ENCODE measurements at places on chromosomes 2 and 18.
A peak's percentile ranks its signal among the peaks of the same experiment; 100 is the strongest.

DNA sequence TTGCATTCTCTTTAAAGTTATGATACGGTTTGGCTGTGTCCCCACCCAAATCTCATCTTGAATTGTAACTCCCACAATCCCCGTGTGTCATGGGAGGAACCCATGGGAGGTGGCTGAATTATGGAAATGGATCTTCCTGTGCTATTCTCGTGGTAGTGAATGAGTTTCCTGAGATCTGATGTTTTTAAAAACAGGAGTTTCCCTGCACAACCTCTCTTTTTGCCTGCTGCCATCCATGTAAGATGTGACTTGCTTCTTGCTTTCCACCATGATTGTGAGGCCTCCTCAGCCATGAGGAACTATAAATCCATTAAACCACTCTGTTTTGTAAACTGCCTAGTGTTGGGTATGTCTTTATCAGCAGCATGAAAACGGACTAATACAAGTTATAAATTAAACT lies 37.5 kb upstream of the SESTD1 start:
- DNase-seq: no peak

DNA sequence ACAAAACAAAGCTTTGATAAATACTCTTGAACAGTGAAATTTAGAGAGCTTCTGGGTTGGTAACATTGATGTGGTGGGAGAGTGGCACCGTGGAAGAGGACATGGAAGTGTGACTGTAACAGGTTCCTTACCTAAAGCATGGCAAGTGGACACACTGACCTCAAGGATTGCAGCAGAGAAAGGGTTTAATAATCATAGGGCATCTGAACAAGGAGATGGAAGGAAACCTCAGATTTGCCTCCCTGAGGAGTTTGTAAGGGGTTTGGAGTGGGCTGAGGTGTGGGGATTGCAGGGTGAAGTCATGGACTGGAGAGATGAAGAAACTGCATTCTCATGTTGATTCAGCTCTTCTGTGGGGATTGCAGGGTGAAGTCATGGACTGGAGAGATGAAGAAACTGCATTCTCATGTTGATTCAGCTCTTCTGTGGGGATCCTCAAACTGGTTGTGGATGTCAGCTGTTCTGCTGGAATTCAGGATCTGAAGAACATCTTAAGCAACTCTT lies 83.8 kb upstream of the TLK1 start:
- no peak for DNase-seq

- DNase-seq: no peak
Measured at GRCh38 chr18:77124452-77124922, 8.1 kb downstream of the MBP start.

- no peak for DNase-seq
Measured at GRCh38 chr2:85698880-85699254, 4.7 kb downstream of the GNLY start.

DNA sequence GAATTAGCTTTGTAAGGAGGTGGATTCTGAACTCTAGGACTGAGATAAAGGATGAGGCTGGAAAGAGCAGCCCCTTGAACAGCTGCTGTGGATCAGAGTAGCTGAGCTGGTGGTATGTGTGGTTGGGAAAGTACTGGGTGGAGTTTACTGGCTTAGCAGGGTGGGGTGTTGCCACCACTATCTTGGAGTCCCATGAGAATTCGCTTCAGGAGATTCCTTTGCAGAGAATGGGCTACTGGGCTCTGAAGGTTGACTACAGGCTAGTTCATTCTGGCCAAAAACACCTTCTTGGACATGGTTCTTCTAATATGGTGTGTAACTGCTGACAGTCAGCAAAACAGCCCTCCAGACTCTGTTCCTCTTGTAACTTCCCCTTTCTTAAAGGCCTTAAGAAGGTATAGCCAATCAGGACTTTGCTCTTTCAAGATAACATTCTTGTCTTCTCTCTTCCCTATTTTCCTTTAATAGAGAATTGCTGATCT lies 52.7 kb downstream of the TET3 start:
- no peak for DNase-seq

DNA sequence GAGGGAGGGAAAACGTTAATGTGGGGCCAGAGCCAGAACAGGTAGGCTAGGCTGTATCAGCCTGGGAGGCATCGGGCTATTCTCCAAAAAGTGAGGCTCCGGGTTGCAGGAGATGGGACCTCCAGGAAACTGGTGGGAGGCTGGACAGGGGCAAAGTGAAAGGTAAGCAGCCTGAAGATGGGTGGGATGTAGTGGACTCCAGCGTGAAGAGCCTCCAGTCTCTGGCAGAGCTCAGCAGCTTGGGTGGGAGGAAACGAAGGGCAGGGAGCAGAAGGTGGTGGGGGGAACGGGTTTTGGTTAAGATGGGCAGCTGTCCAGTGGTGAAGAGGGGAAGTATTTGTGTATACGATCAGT lies 3.1 kb upstream of the EMX1 start:
- DNase-seq: no peak

- no peak for DNase-seq
Measured at GRCh38 chr2:172908275-172908674, 167.4 kb upstream of the MAP3K20 start.

GRCh38 chr2:28036307-28036706 lies 145.8 kb downstream of the BABAM2 start:
- no peak for DNase-seq

GRCh38 chr2:32671885-32672533 lies 44.2 kb downstream of the TTC27 start:
- no peak for DNase-seq

- no peak for DNase-seq
Measured at GRCh38 chr18:54357082-54357659, 487 bp downstream of the STARD6 start.

- DNase-seq: no peak
Measured at GRCh38 chr18:10060469-10060782, 146.6 kb downstream of the VAPA start.

DNA sequence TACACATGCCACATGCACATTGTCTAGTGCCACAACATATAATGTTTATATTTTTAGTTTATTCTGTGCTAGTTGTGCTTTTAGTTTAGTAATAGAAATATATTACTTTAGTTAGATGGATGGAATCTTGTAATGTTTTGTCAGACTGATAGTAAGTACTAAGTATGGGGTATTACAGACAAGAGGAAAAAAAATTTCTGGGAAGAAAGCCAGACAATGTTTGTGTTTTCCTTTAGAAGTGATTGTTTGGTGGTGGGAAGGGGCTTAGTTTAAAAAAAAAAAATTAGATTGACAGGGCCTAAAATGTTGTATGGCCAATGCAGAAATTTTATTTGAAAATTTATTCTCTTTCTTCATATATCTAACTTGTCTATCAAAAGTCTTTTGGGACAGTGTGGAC lies 37.8 kb downstream of the ACVR2A start:
- no peak for DNase-seq

- DNase-seq: no peak
Measured at GRCh38 chr2:16252891-16253290, 312.5 kb downstream of the MYCN start.

GRCh38 chr2:210007895-210008294 lies 5.5 kb downstream of the RPE start:
- no peak for DNase-seq

DNA sequence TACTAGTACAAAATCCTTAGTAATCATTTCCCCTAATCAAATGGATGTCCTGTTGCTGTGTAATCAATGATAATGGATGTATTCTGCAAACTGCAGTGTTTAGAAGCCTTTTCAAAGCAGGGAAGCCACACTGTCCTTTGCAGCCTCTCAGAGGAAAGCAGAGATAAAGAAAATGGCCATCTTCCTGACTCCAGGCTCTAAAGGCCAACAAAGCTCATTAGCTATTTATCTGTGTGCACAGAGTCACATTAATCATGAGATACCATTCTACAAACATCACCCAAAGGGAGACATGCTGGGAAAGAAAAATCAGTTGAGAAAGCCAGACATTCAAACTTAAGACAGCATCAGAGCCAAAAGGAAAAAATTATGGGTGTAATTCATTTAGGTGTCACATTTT lies 165.0 kb downstream of the RAD51AP2 start:
- no peak for DNase-seq

- DNase-seq: peak; percentile 5
Measured at GRCh38 chr2:165161510-165161909, 42.3 kb downstream of the SCN3A start.

- no peak for DNase-seq
Measured at GRCh38 chr2:31382452-31383120, 32.0 kb downstream of the XDH start.

DNA sequence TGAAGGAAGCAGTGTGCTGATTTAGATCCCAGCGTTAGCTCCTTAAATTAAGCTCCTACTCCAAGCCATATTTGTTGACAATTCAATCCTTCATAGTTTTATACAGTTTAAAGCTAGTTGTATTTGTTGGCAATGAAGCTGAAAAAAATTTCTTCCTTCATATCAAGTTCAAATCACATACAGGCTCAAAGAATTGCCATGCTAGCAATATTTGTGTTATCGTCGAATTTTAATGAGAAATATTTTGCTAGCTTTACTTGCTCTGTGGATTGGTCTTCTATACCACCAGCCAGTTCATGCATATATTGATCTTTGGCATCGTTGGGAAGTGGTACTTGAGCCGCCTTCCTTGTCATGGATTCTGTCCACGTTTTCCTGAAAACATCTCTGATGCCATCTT lies 204.6 kb upstream of the HDAC4 start:
- DNase-seq: no peak

DNA sequence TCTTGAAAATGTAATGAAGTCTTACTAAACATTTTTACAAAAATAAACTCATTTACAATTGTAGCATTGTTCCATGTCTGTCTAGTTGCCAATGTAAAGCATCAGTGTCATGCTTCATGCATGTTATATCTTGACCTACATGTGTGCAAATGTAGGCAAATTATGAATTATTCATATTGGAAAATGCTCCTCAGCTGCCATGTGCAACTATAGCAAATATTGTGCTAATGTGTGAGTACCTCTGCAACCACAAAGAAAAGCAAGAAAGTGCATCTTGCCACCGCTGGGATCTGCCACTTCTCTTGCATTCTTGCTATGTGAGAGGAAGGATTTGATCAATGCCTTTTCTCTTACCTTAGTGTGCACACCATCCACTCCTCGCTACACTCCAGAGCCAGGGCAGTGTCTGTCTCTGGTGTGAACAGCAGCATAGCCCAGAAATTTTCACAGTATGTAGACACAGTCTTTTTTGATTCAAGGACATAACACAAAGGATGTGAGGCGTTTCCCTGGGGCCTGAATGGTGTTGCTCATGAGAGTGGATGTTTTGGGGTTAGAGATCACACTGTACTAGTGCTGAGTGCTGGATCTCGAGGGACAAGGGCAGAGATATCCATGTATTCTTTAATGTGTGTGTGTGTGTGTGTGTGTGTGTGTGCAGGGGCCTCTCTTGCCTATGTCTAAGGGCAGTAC lies 47.6 kb upstream of the HAAO start:
- no peak for DNase-seq

- DNase-seq: no peak
Measured at GRCh38 chr2:232245111-232245510, 133.4 kb upstream of the ALPP start.

DNA sequence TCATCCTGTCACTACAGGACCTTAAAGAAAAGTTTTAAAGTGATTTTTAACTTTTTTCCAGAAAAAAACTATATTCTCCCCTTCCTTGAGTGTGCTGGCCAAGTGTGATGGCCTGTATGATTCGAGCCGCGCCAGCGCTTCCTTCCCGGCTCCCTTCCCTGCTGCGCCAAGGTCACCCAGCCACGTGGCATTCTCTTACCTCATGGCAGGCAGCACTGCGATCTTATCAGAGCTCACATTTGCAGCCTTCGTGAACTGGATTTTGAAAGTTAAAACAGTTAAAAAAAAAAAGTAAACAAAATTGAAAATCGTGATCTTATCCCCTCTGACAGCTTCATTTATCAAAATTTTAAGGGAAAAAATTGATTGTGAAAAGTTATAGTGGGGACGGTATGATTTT lies 279.8 kb downstream of the PTGR3 start:
- no peak for DNase-seq

DNA sequence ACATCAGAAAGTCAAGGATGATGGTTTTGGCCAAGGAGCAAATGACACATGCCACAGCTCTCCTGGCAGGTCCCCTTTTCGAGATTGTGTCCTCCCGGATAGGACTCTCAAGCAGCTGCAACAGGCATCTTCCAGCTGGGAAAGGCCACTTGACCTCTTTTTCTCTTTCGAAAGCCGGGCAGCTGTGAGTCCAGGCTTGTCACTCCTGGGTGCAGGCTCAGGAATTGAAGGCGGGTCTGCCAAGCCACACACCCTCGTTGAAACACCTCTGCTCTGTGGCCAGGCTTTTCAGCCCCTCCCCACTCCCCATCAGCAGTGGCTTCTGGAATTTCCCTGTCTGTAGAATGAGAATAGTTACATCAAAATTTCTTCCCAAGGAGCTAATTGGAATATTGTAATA lies 98.0 kb downstream of the CCDC138 start:
- no peak for DNase-seq

DNA sequence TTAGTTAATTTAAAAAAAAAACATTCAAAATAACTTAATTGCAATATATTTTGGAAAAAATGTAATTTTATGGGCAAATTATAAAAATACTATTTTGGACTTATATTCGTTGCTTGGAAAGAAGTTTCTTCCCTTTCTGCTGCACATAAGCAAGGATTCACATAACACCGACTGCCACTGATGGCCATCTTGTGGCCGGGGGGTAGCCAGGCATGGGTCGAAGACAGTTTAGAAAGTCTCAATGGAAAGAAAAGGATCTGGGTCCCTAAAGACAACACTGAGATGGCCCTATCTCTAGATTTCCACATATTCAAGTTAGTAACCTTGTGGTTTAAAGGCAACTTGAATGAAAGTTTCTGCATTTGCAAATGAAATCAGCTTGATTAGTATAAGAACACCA lies 318.6 kb downstream of the AKAIN1 start:
- no peak for DNase-seq

GRCh38 chr18:50674307-50674980 lies 114.6 kb downstream of the MAPK4 start:
- DNase-seq: no peak

DNA sequence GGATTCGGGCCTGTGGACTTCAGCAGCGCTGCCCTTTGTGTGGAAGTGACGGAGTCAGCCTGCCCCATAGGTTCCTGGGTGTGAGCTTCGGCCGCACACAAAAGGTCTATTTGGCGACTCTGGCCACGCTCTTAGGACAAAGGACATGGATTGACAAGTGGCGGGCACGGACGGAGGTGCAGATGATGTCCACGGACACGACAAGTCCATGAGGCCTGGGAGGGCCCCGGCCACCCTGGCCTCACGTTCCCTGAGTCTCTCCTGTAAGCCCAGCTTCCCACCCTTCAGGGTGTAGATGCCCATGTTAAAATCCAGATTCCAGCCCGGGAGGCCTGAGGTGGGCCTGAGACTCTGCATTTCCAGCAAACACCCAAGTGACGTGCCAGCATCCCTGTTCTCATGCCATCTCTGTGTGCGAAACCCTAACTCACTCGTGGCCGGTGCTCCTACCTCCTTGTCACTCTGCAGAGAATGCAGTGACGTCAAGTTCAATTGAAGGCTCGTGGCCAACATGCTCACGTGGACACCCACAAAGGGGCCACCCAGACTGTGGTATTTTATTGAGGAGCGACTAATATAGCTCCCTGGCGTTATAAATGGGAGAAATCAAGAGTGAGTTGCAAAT lies 111.7 kb downstream of the RTP5 start:
- DNase-seq: no peak

GRCh38 chr2:216104691-216105090 lies 4.5 kb upstream of the XRCC5 start:
- DNase-seq: no peak

Measured in epithelial cell of prostate (primary cell).